ENCODE measurements at places on chromosomes 12 and 14. TPM values are rescaled to one million over a fixed set of nuclear protein-coding genes. Genes with fewer than 3 reads are reported as not detected.

DNA sequence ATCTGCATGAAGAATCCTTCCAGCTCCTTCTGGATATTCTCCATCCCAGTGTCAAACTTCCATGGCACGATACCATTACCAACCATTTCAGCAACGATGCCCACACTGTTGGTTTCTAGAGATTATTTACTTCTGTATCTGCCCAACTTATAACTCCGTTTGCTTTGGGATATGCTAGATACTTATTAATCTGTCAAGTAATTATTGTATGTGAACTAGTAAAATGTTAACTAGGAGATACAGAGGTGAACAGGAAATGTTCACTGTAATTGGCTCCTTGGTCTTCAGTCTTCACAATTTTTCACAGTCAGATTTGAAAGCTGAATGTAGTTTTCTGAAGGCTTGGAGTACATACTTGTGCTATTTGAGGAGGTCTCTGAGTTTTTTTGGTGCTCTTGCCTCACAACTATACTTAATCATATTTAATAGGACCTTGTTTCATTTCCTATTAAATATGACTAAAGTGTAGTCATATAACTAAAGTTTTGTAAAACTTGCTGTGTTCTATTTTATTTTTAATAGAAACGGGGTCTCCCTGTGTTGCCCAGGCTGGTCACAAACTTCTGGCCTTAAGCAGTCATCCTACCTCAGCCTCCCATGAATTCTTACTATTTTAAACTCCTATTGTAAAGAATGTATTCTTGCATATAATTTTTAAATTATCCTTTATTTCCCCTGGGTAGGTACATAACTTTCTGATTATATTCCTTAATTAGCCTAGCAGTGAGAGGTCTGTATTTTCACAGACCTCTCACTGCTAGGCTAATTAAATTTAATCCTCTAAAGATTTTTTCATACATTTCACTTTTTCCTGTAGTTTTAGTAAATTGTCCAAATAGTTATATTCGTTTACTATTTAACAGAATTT is 79.7 kb downstream of the FGD4 start:
- DNase-seq: no peak

DNA sequence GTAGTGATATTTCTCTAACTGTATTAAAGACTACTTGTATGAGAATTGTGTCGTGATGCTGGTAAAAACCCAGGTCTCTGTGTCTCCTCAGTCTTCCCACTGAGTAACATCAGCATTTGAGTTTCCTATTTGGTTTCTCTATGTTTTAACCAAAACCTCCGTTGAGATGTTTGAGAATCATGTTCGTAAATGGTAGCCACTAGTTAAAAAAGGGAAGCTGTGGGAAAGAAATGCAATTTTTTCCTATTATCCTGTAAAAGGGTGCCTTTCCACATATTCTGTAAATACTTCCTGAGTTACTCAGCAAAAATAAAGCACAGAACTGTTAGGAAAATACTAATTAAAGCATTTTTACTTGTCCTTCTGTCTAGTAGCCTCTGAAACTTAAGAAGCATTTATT is 7.0 kb downstream of the CLEC1B start:
- DNase-seq: no peak

GRCh38 chr14:95068080-95068479 is 89.2 kb downstream of the DICER1 start:
- DNase-seq: no peak

GRCh38 chr12:56990648-56991318 is 15.6 kb downstream of the ZBTB39 start:
- no peak for DNase-seq

DNA sequence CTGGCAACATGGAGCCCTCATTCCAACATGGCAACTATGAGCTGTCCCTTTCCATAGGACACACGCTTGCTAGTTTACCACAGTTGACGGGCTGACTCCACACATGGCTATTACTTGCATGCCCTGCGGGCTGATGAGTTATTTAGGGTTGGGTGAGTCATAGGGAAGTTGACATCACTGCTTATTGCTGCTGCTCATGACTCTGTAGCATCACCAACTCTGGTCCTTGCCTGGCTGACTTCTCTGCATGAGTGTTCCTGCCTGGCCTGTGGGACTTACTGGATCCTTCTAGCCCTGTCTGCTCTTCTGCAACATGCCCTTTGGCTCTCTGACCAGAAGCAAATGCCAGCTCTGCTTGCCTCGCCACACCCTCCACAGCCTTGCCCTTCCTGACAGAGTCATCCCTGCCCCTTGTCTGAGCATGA is 199.5 kb downstream of the ANO6 start:
- DNase-seq: peak; percentile 100

DNA sequence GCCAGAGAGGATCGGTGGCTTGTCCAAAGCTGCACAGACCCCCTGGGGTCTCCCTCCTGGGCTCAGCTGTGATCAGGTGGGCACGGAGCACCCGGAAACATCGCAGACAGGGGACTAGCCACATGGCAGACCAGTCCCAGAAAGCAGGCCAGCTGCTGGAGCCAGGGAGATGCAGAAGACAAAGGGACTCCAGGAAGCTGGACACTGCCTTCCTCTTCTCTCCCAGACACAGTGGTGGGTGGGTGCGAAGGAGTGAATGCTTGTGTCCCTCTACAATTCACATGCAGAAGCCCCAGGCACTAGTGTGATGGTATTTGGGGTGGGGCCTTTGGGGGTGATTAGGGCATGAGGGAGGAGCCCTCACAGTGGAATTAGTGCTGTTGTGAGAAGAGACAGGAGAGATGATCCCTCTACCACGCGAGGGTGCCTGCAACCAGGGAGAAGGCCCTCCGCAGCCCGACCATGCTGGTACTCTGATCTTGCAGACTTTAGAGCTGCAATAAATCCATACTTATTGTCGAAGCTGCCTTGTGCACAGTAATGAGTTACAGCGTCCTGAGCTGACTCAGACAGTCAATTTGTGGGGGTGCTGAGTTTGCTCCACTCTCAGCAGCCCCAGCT is 95.2 kb downstream of the CALM1 start:
- no peak for DNase-seq

DNA sequence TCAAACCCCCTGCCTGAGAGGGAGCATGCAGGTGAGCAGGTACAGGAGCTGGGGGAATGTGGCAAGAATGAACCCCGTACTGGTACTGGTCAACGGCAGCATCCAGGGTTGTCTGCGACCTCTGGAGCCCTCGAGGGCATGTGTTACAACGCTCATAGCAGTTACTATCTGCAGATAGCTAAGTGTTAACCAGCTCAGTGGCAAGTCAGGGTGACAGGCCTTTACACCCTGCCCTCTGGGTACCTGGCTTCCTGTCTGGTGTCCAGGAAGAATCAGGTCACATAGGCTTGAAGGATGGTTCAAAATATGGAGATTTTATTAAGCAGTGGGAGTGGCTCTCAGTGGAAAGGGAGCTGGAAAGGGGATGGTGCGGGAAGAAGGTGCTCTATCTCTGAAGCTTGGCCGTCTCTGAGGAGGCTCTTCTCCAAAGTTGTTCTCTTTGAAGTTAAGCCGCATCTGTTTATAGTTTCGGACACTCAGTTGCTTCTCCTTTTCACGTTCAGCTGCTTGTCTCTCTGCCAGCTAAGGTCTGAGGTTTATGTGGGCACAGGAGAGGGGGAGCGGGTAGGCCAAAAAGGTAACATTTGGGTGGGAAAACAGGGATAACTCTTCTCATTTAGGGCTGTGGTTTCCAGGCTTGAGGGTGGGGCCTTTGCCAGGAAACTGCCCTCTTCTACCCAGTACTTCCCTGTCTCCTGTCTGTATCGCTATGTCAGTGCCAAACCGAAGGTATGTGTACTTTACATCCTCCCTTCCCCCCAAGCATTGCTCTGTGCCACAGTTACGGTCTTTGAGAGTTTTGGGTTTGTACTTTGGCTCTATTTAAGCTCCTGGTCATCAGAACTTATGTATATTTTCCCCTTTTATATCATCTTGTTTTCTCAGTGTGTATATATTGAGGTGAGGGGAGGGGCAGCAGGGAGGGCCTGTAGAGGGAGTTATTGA is 305.8 kb downstream of the RGS6 start:
- no peak for DNase-seq

GRIN2B gene
- total RNA-seq: 0.07 TPM

TOMM20L gene
- total RNA-seq: not detected

KLRK1 gene
- 0.48 TPM for total RNA-seq

Measured in kidney epithelial cell (primary cell).